ENCODE measurements at places on chromosomes 16 and 17.
A peak's percentile ranks its signal among the peaks of the same experiment; 100 is the strongest.

GRCh38 chr16:6926762-6927161, 405.9 kb upstream of the RBFOX1 start:
- no peak for DNase-seq

GRCh38 chr17:78485290-78486168, 91.7 kb downstream of the DNAH17 start:
- DNase-seq: no peak

DNA sequence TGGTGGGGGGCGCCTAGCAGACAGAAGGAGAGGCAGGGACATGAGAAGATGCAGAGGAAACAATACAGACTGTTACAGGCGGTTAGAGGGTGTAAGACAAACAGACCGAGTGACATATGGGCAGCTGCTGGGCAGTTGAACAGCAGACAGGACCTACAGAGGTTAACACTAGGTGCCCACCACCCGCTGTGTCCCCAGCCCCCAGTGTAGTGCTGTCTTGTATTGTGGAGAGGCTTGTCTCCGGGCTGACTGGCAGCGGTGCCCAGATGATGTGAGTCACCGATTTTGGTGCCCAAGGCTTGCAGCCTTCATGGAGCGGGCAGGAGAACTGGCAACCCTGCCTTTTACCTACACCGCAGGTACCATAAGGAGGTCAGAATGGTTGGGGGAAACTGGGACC, 2.4 kb upstream of the CXCL16 start:
- no peak for DNase-seq

GRCh38 chr16:57797216-57797525, 5.1 kb downstream of the KIFC3 start:
- DNase-seq: no peak

DNA sequence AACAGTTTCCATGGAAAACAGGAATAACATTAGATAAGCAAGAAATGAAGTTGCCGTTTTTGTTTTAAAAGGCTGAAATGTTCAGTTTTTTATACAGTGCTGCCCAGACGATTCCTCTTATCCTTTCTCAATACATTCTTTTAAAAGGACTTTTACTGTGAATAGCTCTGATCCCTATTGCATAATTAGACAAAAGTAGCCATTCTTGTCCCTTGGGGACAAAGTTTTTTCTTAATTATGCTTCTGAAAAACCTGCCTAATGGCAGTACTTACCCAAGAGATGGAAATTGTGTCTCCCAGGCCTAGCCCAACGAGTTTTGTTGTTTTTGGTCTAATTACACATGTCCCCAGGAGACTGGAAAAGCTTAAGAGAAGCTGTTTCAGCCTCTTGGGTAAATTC, 27.6 kb downstream of the NXPH3 start:
- DNase-seq: no peak

DNA sequence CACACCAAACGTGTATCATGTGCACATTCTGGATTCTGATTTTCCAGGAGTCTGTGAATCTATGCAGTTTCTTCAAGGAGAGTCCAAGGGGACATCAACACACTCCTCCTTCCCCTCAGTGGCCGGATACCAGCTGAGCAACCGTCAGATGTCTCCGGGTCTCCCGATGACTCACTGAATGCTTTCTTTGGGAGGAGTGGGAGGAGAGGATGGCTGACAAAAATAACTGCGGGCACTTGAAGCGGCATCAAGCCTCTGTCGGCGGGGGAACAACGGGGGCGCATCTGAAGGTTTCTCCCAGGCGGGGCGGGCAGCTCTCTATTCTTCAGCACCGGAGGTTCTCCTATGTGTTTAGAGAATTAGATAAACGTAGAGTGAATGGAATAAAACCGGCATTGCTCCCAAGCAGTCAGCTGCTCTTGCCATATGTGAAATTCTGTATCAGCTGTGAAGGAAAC, 24.6 kb upstream of the LRRC75A start:
- no peak for DNase-seq

- no peak for DNase-seq
These were observed 30.0 kb downstream of the SRCIN1 start for GRCh38 chr17:38575781-38576180.

GRCh38 chr16:59593194-59593661, 859.1 kb upstream of the GOT2 start:
- DNase-seq: no peak

DNA sequence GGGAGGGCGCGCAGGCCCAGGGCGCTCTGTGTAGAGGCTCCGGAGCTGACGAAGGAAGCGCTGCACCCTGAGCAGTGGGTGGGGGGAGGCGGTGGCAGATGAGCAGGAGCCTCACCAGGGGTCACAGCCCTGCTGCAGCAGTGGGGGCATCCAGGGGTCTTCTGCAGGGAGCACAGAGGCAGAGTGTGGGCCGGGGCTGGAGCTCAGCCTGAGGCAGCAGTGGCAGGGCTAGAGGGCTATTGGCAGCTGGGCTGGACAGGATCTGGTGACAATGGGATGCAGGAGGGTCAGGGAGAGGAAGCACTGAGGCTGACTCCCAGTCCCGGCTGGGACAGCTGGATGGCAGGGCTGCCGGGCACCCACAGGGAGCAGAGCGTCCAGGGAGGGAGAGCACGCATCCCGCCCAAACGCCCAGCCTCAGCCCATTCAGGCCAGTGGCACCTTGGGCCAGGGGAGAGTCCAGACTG, 21.0 kb downstream of the KDM8 start:
- DNase-seq: no peak

DNA sequence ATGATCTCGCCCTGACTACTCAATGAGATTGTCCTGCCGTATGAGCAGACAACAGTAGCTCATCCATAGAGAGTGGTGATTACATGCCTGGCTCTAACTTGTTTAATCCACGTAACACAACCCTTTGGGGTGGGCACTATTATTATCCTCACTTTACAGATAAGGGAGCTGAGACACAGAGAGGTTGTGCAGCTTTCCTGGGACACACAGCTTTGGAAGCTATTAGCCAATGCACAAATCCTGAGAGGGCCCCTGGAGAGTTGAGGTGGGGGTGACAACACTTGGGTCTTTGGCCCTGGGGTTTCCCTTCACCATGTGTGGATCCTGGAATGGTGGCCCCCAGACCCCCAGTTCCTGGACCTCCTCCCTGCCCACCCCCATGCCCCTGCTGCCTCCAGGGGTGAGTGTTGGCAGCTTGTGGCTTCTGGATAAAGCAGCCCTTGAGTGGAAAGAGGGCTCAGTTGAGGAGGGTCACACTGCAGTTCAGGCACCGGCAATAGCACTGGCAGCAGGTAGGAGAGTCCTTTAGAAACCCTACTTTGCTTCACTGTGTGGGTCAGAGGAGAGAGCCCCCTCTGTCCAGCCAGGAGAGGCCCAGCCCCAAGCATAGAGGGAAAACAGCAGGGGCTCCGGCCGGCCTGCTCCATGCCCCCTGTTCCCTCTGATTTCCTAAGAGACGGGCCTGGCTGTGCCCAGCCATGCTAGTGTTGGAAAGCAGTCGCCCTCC, 230.7 kb downstream of the KATNIP start:
- DNase-seq: no peak

GRCh38 chr17:81551458-81552243, 502 bp downstream of the FAAP100 start:
- DNase-seq: no peak

DNA sequence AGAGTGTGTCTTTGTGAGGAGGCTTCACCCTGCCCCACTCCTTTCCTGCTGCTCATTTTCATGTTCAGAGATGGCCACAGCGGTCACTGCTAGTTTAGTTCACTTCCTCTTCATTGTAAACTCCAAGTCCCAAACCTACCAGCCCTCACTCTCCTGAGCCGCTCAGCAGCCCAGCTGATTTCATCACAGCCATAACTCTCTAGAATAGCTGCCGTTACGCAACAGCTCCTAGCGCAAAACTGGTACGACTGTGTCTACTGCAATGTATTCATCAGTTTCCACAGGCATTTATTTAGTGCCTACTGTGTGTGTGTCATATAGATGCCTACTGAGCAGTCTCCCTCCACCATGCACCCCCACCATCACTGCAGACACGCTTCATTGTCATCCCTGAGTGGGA, 233.5 kb upstream of the RPL38 start:
- DNase-seq: no peak

GRCh38 chr16:88536971-88537751, 33.0 kb upstream of the ZC3H18 start:
- DNase-seq: no peak

GRCh38 chr17:40810494-40810893, 10.7 kb upstream of the KRT28 start:
- DNase-seq: no peak

GRCh38 chr17:57404073-57404472, 147.8 kb downstream of the MSI2 start:
- DNase-seq: no peak

DNA sequence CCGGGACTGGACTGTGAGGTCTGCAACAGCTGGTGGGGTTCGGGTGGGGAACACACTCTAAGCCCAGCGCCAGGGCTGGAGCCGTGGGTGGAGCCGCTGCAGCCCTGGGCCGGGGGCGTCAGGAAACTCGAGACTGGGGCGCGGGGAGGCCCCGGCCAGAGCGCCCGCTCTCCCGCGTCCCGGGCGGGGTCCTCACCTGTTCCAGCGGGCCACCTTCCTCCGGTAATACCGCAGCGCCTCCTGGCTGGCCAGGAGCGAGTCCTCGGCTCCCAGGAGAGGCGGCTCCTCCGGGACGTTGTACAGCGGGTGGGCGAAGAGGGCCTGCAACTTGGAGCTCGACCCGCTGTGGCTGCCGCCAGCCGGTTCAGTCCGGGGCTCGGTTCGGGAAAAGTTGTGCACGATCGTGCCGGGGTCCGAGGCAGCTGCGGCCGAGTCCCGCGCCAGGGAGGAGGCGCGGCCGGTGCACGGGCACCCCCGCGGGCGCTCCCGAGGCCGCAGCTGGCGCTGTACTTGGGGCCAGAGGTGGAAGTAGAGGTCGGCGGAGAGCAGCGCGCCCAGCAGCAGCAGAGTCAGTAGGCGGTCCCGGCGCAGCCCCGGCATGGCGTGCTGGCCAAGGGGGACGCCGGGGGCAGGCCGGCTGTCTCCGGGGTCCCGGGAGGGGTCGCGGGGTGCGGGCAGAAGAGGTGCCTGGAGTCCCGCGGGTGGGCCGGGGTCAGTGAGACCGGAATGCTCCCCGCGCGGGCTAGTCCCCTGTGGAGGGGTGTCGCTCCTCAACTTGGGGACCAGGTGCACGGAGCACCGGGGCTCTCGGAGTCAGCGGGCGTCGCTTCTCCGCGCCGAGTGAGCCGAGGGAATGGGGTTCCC, 868 bp downstream of the FAM20A start:
- no peak for DNase-seq

GRCh38 chr16:53056392-53056881, 1.6 kb downstream of the CHD9 start:
- DNase-seq: no peak

DNA sequence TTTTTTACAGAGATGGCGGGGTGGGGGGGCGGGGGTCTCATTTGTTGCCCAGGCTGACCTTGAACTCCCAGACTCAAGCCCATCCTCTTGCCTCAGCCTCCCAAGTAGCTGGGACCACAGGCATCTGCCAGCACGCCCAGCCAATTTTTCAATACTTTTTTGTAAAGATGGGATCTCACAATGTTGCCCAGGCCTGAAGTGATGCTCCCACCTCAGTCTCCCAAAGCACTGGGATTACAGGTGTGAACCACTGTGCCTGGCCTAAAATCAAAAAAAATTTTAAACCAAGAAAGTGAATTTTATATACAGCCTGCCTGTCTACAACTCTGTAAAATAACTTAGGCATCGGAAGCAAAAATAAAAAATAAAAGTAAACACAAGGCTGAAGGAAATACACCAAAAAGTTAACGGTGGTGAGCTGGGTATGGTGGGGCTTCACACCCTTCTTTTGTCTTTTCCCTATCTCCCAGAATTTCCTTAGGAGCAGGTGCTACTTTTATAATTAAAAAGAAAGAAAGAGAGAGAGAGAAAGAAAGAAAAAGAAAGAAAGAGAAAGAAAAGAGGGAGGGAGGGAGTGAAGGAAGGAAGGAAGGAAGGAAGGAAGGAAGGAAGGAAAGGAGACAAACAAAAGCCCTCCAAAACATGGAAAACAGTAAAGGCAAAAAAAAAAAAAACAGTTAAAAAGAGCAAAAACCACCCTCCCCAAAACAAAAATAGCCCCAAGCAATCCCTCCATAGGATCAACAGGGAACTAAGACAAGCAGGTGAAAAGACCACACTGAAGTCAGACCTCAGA, 51.4 kb downstream of the TBC1D16 start:
- no peak for DNase-seq

DNA sequence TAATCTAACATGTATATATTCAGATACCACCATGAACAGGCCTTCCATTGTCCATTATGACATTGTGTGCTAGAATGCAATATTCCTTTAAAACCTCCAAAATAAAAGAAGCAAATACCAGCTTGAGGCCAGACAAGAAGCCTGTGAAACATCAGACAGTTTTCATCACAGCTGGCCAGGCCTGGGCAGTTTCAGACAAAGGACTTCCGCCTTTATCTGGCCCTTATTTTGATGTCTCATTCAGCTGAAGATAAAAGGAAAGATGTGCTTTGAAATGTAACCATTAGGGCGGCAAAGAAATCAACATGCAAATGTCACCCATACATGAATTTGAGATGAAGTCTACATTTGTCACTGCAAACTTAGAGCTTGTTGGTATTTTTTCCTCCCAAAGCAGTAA, 737.5 kb downstream of the KCNJ2 start:
- DNase-seq: no peak

DNA sequence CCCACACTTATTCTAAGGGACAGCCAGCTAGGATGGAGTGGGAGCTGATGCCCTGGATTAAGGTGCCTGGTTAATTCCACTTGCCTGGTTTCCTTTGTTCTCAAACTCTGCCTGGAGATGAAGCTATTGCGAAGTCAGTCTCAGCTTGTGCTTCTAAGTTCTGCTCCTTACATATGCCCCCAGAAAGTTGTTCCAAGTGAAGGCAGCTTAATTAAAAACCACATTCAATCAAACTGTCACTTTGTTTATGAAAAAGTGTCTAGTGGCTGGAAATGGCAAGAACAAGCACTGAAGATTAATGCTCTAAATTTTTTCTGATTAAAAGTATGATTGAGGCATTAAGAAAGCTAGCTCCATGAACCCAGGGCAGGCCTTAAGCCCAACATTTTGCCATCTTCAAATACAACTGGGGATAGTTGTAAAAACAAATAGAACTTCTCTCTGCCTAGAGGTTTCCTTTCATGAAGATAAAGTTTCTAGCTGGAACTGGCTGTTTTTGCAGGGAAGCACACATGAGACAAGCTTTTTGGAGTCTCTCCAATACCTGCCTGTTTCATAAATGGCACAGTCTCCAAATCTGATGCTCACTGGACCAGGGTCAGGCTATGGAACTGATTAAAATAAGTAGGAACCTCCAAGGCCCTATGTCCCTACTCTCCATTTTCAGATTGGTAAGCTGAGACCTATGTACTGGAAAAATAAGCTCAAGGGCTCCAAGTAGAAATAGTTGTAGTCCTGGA, 100.9 kb downstream of the GRIN2A start:
- DNase-seq: no peak

DNA sequence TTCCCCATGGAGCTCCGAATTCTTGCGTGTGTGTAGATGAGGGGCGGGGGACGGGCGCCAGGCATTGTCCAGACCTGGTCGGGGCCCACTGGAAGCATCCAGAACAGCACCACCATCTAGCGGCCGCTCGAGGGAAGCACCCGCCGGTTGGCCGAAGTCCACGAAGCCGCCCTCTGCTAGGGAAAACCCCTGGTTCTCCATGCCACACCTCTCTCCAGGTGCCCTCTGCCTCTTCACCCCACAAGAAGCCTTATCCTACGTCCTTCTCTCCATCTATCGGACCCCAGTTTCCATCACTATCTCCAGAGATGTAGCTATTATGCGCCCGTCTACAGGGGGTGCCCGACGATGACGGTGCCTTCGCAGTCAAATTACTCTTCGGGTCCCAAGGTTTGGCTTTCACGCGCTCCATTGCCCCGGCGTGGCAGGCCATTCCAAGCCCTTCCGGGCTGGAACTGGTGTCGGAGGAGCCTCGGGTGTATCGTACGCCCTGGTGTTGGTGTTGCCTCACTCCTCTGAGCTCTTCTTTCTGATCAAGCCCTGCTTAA, 617 bp upstream of the SENP3 start:
- peak; percentile 65 for DNase-seq

- DNase-seq: no peak
These were observed 37.4 kb upstream of the DLX4 start for GRCh38 chr17:49931416-49932137.
